ENCODE measurements at places on chromosomes 11 and 22.

GRCh38 chr11:116109228-116109627 lies 605.0 kb upstream of the CADM1 start:
- DNase-seq, result no peak

GRCh38 chr11:72195518-72196270 lies 3.8 kb downstream of the FOLR1 start:
- no peak for DNase-seq

GRCh38 chr11:64207256-64208085 lies 950 bp downstream of the FERMT3 start:
- DNase-seq, result peak; percentile 95

DNA sequence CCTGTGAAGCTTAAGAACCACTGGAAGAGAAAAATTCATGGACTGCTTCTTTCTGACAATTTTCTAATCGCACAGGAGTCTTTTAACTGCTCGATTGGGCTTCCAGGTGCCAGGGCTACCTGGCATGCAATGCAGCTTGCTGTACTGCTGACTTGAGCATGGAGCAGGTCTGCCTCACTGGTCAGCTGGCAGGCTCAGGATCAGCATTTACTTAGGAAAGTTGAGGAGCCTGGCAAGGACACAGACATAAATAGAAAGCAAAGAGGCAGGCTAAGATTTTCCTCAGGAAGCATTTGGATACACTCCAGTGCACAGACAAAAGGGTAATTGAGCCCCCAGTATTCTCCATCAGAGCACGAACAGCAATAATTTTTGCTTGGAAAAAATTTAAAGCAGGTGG lies 163.5 kb downstream of the CSNK2A3 start:
- no peak for DNase-seq

GRCh38 chr11:8688414-8689362 lies 6.1 kb downstream of the RPL27A start:
- peak; percentile 98 for DNase-seq

GRCh38 chr11:45723397-45723796 lies 58.0 kb upstream of the CHST1 start:
- DNase-seq, result no peak

DNA sequence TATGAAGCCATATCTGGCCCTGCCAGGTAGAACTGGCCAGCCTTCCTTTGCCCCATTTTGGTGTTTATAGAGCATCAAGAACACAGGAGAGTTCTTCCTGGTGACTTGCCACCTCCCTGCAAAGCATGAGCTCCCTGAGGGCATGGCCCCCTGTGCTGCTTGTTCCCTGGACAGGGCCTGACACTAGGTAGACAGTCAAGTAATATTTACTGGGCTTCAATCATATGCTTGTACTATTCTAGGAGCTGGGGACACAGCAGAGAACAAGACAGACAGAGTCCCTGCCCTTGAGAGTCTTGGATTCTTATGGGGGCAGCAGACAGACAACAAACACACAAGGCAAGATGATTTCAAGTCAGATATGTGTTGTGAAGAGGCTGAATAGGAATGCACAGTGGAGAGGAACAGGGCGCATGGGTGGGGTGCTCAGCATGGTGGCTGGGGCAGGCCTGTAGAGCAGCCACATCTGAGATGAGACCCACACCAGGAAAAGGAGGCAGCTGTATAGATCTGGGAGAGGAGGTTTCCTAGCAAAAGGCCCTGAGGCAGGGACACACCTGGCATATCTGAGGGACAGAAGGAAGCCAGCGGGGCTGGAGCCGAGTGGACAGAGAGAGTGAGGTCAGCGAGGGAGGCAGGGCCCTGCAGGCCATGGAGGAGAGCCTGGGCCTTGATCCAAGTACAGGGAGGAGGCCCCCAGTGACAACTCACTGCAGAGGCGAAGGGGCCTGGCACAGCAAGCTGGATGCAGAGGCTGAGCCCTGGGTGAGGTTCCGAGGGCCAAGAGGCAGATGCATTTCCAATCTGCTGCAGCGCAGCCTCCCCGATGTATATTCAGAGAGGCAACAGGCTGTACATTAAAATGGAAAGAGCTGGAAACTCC lies 10.2 kb upstream of the CBX6 start:
- DNase-seq, result no peak

Data from inflammatory macrophage (primary cell).